ENCODE measurements at places on chromosomes 13 and 19. TPM values are rescaled to one million over a fixed set of nuclear protein-coding genes. Genes with fewer than 3 reads are reported as not detected.

- DNase-seq = no peak
These were observed 457.6 kb upstream of the GPC6 start for GRCh38 chr13:92769046-92769445.

GRCh38 chr13:113854238-113855011 lies 9.5 kb downstream of the GAS6 start:
- DNase-seq = peak; percentile 29

Gene FCAR
- total RNA-seq = not detected

- DNase-seq = no peak
These were observed 646.0 kb upstream of the SLITRK6 start for GRCh38 chr13:86445206-86445605.

GRCh38 chr13:97278435-97279411 lies 56.6 kb downstream of the MBNL2 start:
- no peak for DNase-seq

DNA sequence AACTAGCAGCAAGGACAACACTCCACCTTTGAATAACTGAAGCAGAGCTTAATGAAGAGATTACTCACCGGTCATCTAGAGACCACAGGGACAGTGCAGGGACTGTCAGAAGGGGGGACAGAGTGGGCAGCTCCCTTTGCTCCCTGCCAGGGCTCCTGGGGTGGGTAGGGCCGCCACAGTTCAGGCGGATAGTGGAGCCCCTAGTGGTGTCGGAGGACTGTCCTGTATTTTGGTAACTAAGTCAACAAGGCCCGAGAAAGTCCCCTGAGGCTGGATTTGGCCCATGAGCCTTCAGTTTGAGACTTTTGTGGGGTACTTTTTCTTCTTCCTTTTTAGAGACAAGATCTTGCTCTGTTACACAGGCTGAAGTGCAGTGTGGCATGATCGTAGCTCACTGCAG lies 44.6 kb downstream of the GJA3 start:
- no peak for DNase-seq

DNA sequence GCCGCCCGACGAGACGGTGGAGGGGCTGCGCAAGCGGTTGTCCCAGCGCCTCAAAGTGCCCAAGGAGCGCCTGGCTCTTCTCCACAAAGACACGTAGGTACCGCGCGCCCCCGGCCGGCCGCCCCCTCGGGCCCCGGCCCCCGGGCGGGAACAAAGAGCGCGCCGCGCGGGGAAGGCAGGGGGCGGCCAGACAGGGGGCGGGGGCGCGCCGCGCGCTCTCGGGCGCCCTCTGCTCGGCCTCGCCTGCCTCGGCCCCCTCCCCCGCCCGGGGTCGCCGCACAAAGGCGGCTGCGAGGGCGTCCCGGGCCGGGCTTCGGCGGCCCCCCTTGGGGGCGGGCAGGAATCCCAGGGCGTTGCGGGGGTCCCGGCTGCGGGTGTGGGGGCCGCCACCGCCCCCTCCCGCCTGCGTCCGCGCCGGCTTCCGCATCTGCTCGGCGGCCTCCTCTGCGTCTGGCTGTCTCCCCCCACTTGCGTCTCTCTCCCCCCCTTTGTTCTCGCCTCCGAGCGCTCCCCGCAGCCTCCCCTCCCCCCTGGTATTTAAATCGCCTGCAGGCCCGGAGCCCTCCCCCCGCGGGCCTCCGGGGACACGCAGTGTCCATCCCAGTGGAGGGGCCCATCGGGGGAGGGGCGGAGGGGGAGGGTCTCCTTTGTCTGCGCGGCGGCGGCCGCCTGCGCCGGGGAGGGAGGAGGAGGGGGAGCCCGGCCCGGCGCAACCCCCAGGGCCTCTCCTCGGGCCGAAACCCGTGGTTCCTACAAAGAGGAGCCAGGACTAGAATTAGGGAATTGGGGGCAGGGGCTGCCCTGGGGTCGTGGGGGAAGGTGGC lies 2.3 kb downstream of the MIDN start:
- no peak for DNase-seq

GRCh38 chr19:41850381-41850780 lies 5.5 kb downstream of the DMRTC2 start:
- no peak for DNase-seq

Gene PSG5
- not detected for total RNA-seq

- DNase-seq = no peak
These were observed 74.1 kb downstream of the SHISA2 start for GRCh38 chr13:25977671-25978070.

DNA sequence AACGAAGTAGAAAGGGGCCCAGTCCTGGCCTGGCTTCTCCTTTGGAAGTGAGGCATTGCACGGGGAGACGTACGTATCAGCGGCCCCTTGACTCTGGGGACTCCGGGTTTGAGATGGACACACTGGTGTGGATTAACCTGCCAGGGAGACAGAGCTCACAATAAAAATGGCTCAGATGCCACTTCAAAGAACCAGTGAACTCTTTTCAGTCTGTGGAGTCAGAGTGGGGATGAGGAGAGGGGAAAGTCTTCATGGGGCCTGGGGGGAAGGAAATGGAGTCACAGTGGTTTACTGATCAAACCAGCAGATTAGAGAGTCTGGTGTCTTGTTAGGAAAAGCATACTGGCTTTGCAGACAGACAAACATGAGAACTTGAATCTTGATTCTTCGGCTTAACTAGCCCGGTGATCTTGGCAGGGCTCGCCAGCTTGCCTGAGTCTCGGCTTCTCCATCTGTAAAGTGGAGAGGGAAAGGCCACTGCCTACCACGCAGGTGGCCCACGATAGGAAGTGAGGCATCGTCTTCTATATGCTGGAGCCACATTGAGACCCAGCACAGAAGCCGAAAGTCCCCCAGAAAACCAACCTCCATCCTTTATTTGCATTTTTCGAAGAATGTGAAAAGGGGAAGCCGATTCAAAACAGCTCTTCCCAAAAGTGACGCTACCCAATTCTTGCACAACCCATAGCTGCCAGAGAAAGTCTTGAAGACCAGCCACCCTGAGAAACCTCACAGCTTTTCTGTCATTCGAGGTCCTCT lies at the start of gene FFAR1:
FFAR1 (plus strand) TSS at position 732 of the 759 bp plus-strand sequence. CDS start 3,650 bp downstream, outside the sequence.
- DNase-seq = peak; percentile 19

GRCh38 chr19:3276341-3276799 lies 51.9 kb downstream of the CELF5 start:
- DNase-seq = peak; percentile 99

DNA sequence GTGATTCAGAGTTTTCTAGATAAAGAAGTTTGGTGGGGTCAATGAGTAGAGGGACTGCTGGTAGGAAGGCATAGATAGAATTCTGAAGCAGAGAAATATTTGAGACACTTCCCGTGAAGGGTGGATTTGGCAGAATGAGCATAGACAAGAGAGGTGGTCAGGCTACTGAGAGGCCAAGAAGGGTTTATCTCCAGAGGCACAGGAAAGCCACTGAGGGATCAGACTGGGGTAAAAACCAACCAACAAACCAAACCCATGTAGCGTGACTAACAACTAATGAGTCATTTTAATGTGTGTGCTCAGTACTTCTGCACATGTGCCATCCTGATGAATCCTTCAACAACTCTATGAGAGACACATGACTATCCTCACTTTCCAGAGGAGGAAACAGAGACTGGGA lies 60.0 kb upstream of the SERP2 start:
- DNase-seq = no peak

- DNase-seq = no peak
These were observed 1351.8 kb upstream of the PCDH20 start for GRCh38 chr13:62767473-62767872.

DNA sequence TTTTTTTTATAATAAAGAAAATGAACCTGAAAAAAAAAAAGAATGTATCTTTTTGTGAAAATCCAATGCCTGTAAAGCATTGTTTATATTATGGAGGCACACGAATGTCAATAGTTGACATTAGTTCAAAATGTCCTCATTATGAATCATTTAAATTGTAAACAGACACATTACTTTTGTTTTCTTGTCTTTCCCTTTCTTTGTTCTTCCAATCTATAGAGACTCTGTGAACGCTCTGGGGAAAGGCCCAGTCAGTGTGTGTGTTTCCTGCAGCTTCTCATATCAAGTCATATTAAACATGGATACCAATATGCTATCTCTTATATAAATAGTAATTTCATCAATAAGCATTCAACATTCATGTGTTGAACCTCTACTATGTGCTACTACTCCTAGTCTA lies 193.1 kb downstream of the KCTD12 start:
- DNase-seq = no peak

GRCh38 chr19:35601971-35602370 lies 10.6 kb upstream of the HAUS5 start:
- no peak for DNase-seq

GRCh38 chr13:109191413-109191812 lies 562.0 kb downstream of the MYO16 start:
- DNase-seq = no peak

Gene SIAH3
- not detected for total RNA-seq

- DNase-seq = peak; percentile 75
These were observed 4.3 kb downstream of the BBC3 start for GRCh38 chr19:47226426-47227351.

DNA sequence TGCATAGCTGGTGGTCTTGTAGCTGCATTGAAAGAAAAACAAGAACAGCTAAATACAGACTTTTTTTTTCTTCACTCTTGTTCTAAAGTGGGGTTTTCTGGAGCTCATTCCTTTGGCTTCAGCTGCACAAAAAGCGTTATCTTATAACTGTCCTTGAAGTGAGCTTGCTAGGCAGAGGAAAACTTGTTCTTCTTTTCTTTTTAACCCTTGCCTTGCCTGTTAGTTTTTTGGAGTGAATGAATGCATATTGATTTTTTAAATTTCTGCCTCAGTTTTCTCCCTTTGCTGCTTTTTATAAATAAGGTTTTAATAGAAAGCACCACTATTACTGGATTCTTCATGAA lies 1.5 kb downstream of the ZNF765 start:
- DNase-seq = no peak

Gene C19orf53
- 127 TPM for total RNA-seq

Gene ZNF28
- 23.6 TPM for total RNA-seq

- no peak for DNase-seq
These were observed 272.0 kb downstream of the LMO7 start for GRCh38 chr13:75908141-75908540.

GRCh38 chr13:51207881-51208280 lies 14.3 kb upstream of the FAM124A start:
- DNase-seq = no peak

All from H9 (cell line).